Inflammatory macrophage (primary cell): ENCODE measurements at places on chromosomes 3 and 15.
A peak's percentile ranks its signal among the peaks of the same experiment; 100 is the strongest.

DNA sequence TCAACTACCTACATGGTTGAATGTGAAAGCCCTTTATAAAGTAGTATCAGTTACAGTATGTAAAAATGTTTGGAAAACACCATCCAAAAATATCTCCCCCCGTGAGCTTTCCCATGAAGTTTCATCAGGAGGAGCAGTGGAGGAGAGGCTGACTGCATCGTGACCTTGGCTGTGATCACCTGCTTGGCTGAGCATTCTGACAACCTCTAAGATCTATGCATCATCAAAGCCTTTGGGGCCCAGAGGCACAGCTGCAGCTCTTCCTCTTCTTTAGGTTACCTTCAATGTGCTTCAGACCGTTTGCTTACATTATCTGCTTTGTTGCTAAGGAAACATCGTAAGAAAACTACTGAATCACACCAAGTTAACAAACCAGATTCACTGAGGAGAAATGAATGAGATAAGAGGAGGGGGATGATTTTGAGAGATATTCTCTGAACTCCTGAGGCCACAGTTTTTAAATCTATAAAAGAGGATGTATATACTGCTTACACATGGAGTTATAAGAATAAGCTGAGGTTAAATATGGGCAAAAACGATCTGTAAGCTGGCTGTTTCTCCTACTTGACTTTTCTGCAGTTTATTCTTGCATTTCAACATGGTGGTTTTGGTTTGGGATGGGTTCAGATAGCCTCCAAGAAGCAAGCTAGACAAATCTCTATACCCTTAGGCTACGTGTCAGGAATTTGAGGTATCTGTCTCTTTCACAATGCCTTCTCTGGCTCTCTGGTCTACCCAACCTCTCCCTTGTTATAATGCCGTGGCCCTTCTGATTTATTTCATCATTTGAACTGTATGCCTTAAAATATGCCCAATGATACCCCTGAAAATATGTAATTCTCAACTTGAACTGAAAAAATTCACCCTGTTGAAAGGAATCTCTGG, 4.0 kb downstream of the GCSAM start:
- DNase-seq: no peak

DNA sequence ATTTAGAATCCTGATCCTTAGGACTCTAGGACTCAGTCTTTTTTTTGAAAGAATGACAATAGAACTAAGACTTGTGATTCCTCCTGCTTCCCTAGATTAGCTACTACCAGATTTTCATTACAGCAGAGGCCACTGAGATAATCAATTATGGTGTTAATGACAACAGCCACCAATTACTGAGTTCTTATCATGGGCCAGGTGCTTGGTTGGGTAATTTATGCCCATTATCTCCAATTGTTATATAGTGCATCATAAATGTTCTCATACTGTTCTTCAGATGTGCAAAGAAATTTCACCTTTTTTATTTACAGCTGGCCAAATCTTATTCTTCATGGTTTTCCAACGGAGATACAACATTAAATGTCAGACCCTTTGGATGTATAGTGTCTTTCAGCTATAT, 162.9 kb upstream of the CMC1 start:
- no peak for DNase-seq

DNA sequence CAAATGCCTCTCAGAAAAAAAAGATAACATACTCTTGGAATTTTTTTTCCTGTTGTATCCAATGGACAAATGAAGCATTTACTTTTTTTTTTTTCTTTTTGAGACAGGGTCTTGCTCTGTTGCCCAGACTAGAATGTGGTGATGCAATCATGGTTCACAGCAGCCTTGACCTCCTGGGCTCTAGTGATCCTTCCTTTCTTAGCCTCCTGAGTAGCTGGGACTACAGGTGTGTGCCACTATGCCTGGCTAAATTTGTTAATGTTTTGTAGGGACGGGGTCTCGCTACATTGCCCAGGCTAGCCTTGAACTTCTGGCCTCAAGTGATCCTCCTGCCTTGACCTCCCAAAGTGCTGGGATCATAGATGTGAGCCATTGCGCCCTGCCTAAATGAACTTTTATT, 167.2 kb downstream of the ISL2 start:
- DNase-seq: no peak

GRCh38 chr15:31150732-31151231, 49.3 kb upstream of the TRPM1 start:
- DNase-seq: no peak

DNA sequence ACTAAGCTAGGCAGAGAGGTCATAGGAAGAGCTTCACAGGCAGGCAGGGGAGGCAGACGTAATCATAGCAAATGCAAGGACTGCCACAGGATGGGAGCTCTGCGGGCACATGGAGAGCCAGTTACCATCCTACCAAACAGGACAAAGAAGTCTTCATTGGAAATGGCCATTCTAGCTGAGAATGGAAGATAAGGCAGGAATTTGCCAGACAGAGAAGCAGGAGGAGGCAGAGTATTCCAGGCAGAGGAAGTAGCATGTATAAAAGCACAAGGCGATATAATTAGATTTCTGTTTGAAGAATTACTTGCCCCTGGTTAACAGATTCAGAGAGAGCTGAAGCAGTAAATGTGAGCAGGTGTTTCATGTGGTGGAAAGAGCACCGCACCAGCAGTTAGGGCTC, 3.5 kb upstream of the SEMA5B start:
- DNase-seq: no peak

DNA sequence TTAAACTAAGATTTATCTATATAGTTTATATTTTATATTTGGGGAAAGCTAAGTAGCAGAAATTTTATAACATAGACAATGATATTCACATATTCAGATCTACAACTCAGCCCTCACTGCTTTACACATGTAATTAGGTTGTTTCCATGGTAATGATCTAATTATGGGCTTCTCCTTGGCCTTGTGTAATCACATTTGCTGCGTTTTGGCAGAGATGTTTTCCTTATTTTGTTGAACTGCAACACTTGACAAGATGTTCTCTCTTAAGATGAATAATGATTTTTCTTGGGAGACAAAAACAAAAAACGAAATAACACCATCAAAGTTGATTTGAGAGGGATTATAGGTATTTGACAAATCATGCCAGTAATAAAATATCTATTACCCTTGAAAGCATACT, 635.6 kb upstream of the TBL1XR1 start:
- no peak for DNase-seq

DNA sequence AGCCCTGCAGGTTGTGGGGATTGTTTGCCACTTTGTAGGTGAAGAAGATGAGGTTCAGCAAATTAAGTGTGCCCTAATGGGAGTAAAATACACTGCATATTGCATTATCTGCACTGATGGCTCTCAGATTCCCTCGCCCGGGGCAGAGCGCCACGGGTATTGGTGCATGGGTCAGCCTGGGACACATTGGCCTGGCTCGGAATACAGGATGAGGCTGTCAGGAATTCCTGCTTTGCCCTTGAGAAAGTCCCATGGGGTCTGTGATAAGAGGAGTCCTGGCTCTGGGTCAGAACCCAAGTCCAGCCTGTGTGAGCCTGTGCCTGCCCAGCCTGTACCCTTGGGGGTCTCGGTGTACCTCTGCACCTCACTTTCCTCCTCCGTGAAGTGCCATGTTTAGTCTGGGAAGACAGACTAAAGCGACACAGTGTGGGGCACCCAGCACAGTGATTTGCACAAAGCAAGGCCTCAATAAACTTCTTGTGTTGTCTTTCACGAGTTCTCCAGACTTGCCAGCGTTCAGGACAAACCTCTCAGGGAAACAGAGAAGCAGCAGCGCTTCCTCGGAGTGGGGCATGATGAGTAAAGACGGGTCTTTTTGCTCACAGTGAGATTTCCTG, 107.6 kb downstream of the LRRK1 start:
- DNase-seq: no peak

DNA sequence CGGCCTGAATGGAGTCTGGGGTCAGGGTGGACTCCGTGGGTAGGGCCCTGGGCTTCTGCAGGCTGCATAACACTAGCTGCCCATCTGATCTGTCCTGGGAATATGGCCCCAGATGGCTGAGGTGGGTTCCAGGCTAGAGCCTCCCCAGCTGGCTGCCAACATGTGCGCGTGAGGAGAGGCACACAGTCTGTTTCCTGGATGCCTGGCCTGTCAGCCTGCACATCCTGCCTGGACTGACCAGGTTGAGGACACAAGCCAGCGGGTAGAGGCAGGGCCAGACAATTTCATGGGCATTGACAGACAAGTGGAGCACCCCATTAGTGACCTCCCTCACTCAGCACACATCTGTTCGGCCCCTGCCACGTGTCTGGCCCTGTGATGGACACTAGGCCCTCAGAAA, 29.8 kb upstream of the RPL29 start:
- DNase-seq: no peak

DNA sequence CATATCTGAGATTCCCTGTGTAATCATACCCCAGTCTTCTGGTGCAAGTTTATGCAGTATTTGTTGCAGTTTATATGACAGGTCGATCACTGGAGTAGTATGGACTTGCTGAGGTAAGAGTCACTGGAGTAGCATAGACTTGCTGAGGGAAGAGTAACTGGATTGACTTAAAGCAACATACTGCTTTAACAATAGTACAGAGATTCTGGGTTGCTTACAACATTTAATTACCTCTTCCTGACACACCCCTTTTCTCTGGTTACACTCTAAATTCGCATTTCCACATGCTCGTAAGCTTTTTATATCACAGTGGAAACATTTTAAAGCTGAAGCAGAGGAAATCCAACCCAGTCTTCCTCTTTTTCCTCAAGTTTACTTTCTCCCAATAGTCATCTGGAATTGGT, 11.8 kb downstream of the AAGAB start:
- peak; percentile 66 for DNase-seq

- no peak for DNase-seq
Observed at GRCh38 chr3:11381563-11381962, 109.4 kb downstream of the ATG7 start.

DNA sequence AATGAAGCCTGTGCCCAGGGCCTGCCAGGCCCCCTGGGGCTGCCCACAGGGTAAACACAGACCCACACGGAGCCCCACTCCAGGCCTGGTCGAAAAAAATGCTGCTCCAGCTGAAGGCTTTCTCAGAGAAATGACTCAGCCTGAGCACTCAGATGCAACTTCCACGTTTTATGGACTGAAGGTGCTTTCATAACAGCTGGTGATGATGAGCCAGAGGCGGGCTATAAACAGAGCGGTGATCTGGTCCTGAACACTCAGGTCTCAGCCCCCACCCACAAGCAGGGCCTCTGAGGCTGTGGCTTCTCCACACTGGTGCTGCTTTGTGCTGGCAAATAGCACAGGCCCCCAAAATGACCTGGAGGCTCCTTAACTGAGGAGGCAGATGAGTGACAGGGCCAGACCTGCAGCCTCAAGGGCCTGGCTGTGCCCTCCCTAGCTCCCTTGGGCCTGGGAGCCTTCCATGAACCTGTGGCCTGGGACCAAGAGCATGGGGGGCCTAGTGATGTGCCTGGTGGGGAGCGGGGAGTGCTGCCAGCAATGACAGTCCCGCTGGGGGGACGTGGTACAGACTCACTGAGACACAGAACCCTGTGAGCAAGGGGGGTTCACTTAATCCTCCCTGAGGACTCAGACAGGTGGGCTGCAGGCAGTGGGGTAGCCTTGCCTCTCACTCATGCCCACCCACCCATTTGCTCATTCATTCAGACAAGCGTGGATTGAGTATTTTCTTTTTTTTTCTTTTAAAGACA, 23.0 kb upstream of the FURIN start:
- peak; percentile 97 for DNase-seq
